ENCODE measurements at places on chromosomes 12 and 14.
A peak's percentile ranks its signal among the peaks of the same experiment; 100 is the strongest.

DNA sequence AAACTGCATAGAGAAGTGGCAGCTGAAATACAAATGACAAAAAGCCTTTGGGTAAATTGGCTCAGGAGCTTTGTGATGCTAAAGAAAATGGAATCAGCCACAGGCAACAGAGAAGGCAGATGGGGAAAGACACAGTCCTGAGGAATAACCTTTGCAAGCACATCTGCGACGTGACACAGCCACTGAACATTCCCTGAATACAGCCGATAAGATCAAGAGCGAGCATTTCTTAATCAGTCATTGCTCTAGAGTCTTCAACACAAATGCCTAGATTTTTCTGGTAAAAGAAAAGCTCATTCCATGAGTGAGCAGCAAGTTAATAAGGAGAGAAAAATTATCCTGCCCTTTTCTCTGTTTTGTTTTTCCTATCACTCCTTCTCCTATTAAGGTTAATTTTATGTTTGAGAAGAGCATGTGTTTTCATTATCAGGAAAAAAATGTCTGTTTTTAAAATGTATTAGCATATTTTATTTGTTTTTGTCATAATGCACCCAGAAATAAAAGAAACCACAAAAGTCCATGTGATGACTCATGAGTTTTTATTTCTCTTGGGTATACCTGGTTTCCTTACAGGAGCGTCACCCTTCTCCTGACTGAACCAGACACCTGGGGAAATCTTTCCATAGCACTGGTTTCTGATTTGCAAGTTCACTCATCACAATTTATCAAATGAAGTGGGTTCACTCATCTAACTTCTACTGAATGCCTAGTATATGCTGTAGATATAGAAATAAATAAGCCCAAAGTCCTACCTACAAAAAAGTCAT, 45.4 kb upstream of the PCED1B start:
- DNase-seq, result no peak

- DNase-seq, result no peak
These were observed 10.6 kb upstream of the NINJ2 start for GRCh38 chr12:673849-674248.

DNA sequence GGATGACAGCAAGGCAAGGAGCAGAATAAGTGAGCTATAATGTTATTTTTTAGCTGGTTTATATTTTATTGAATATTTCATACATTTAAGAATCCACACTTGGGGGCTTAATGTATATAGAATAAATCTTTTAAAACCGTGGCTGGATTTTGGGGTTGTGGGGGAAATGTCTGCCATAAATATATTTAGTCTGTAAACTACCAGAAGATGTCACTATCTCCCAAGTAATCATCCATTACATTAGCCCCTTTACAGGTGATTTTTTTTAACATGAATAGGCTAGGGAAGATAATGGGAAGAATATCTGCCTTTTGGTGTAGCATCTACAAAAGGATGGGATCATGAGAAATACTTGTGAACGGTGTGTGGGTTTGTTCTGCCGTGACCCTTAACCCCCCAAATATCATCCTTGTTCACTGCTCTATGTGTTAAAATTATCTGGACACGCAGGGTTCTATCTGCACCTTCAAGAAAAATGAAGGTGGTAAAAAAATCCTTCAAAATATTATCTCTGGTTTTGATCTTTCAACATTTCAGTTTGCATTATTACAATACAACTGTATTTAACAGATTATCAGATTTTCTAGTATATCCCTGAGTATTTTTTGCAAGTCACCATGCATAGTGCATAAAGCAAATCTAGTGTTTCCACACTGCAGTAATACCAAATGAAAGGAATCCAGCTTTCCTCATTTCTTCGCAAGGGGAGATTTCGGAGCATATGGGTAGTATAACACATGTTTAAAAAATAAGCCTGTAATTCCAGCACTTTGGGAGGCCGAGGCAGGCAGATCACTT, 8.0 kb upstream of the SLC17A8 start:
- DNase-seq, result peak; percentile 53

GRCh38 chr14:75188520-75189268, 12.3 kb upstream of the TMED10 start:
- no peak for DNase-seq

- no peak for DNase-seq
These were observed 22.0 kb upstream of the TSPAN9 start for GRCh38 chr12:3055026-3055703.

GRCh38 chr12:64810831-64811230, 13.6 kb upstream of the TBC1D30 start:
- DNase-seq, result no peak

All from NCI-H345 (cell line).